Dorsolateral prefrontal cortex (tissue), 122 donors: ENCODE measurements at places on chromosomes 6 and 20.
A peak's percentile ranks its signal among the peaks of the same experiment; 100 is the strongest.

DNA sequence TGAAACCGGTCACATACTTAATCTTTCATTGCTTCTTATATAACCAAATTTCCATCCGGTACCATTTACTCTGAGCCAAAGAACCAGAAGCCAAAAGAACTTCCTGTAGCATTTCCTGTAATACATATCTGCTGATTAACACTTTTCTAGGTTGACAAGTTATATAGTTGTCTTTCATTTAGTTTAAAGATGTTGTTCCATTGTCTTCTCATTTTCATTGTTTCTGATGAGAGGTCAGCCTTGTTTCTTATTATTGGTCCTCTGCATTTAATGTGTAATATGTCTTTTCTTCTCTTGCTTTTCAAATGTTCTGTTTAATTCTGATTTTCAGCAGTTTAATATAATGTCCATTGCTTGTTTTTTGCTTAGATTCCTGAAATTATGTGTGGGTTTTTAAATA lies 214.5 kb upstream of the CCN2 start:
- no peak for DNase-seq

- peak; percentile 65 for DNase-seq
Observed at GRCh38 chr6:113306552-113307145, 550.5 kb upstream of the MARCKS start.

DNA sequence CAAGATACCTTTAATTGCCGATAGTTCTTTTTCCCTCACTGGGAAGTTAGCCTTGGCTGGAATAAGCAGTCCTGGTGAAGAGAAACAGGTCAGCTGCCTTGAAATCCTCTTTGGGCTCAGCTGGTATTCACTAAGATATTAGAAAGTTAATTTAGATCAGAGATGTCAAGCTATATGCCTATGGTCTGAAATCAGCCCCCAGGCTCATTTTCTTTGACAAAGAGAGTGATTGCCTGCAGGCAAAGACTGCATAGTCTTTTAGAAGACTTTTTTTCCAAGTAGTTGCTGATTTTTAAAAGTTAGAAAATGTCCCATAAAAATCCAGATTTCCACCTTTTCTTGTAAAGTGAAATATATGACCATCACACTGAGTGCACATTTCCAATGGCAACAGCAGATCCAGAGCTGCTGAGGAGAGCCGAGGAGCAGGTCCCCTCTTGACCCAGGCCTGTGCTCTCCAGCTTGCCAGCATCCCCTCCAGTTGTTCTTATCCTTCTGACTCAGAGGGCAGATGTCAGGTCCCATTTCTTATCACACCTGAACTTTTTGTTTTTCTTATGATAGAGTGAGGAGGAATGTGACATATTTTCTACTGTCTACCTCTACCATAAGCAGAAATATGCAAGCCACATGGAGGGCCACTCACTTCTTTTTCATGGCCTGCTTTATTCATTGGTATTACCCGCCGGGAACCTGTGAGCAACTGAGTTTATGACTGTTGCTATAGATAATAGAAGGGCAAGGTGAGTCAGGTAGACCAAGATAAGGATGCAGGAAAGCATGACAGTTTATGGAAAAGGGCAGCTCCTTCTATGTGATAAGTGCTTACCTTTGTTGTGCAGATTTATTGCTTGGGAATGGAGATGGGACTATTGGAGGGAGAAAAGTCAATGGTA lies 17.6 kb upstream of the L3MBTL3 start:
- DNase-seq = no peak

GRCh38 chr20:38092260-38092857 lies 58.8 kb downstream of the RPRD1B start:
- no peak for DNase-seq

- DNase-seq = no peak
Observed at GRCh38 chr6:125639466-125640020, 109.9 kb upstream of the HEY2 start.

DNA sequence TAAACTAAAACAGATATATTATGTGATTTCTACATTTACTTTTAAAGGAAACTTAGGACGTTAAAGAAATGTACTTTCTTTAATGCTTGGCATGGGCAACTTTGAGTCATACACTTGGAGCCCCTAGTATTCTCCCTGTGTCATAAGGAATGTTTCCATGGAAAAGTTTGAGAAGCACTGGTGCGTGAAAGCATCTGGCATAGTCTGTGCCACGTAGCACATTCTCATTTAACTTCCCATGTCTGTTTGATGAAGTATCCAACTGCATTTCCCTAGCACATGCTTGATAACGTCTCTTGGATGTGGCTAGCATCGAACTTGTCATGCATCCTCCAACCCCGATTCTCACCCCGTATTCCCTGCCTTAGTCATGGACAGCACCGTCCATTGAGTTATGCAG lies 172.0 kb downstream of the TBC1D7 start:
- DNase-seq = no peak
